ENCODE measurements at places on chromosomes 6 and 20.

DNA sequence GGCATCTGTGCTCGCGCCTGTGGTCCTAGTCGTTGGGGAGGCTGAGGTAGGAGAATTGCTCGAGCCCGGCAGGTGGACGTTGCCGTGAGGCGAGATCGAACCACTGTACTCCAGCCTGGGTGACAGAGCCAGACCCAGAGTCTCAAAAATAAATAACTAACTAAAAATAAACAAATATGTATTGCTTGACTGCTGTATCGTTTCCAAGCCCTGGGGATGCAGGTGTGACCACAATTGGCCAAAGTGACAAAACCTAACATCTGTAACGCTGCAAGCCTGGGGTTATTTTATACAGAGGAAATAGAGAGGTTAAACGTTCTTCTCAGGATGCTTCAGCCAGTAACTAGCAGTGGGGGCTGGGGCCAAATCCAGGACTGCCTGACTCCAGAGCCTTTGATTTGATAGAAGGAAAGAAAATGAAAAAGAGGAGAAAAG is 1.9 kb upstream of the SRSF3 start:
- DNase-seq: no peak

DNA sequence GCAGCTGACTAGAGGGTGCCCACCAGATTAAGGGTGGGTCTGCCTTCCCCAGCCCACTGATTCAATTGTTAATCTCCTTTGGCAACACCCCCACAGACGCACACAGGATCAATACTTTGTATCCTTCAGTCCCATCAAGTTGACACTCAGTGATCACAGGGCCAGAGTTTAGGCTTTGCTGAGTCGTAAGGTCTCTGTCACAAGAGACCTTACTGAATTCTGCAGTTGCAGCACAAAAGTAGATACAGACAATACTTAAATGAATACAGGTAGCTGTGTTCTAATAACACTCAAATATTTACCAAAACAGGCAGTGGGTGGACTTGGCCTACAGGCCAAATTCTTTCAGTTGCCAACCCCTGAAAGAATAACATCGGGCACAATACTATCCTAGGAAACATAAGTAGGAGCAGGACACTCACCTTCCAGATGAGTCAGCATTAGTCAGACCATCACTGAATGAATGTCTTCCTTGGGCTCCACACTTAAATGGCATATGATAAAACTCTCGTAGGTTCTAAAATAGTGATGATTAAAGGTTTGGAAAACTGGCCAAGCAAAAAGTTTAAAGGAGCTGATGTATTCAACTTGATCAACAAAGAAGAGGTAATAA is 190.0 kb downstream of the UBE3D start:
- no peak for DNase-seq

DNA sequence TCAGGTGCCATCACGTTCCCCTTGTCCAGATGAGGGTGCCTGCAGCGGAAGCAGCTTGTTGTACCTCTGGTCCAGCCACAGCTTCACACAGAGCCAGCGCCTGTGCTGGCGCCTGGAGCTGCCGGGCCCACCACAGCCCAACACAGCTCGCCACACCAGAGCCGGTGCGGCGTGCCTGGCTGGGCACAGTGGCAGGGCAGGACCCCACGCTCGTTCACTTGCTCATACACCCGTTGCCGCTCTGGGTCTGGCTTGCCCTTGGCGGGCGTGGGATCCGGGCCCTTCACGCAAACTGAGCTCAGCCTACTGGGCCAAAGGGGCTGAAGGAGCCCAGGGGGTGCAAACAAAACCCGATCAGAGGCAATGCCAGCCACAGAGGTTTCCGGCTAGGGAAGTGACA is 492.5 kb upstream of the MANEA start:
- DNase-seq: no peak

- DNase-seq: no peak
Measured at GRCh38 chr6:149963212-149963461, 606 bp upstream of the ULBP1 start.

- DNase-seq: no peak
Measured at GRCh38 chr6:12013307-12013719, 1.2 kb downstream of the HIVEP1 start.

GRCh38 chr6:46254946-46255345 is 84.2 kb upstream of the ENPP5 start:
- no peak for DNase-seq

- DNase-seq: no peak
Measured at GRCh38 chr20:38581013-38581412, at the start of gene ADIG. ADIG (plus strand) TSS chr20:38581197; CDS start chr20:38581251, 54 bp downstream.

GRCh38 chr6:135990439-135990838 is 138.9 kb downstream of the PDE7B start:
- no peak for DNase-seq

DNA sequence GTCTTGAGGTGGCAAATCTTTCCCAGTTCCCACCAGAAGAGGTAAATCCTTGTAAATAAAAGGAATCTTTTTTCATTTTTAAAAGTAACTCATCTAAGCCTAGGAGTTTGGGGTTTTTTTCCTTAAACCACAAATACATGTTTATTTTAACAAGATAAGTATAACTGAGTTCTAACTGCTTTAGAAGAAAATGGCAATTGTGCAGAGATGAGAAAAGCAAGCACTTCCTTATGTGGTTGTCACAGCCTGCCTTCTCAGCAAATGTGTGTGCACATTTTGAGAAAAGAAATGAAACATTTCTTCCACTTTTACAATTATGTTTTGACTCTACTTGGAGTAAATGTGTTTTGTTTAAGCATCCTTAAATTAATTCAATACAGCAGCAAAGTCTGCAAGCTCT is 17.7 kb downstream of the HCK start:
- DNase-seq: no peak

DNA sequence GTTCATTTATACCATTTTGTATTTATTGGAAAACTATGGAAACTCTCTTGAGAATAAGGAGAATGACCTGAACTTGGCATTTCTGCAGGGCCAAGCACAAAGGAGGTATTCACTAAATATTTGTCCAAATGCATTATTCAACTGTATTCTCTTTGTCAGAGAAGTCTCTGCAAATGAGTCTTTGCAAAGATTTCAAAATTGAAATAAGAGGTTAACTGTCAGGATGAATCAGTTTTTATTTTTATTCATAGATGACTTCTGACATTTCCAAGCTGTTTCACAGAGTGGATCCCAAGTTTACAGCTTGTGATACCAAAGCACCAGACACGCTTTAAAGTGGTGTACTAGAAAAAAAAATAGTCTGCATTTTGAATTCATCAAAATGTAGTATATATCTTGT is 131.6 kb downstream of the UTRN start:
- DNase-seq: no peak

- no peak for DNase-seq
Measured at GRCh38 chr6:32819729-32820128, 2.9 kb upstream of the HLA-DOB start.

GRCh38 chr6:56724455-56724854 is 81.8 kb upstream of the DST start:
- DNase-seq: no peak

Data from stimulated activated CD8-positive, alpha-beta memory T cell treated with anti-CD3 and anti-CD28 coated beads, Interleukin-2, amount 100 ng/mL, for 1 hour (primary cell).